ENCODE measurements at places on chromosomes 1 and 21.

DNA sequence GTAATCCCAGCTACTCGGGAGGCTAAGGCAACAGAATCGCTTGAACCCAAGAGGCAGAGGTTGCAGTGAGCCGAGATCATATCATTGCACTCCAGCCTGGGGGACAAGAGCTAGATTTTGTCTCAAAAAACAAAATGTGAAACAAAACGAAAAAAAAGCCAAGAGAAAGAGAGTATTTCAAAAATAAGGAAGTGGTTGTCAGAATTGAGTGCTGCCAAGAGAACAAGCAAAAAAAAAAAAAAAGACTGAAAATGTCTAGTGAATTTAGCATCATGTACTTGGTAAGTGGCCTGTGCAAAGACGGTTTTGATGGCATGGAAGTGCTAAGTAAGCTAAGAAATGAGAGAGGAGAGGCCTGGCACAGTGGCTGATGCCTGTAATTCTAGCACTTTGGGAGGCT lies 14.3 kb downstream of the KPNA6 start:
- no peak for DNase-seq

- no peak for DNase-seq
These were observed 20.7 kb upstream of the ZNF326 start for GRCh38 chr1:89974256-89974655.

- DNase-seq = no peak
These were observed 355.1 kb upstream of the RUNX1 start for GRCh38 chr21:35404247-35404646.

GRCh38 chr1:228833911-228834688 lies 98.8 kb downstream of the RHOU start:
- no peak for DNase-seq

Measured in hippocampal formation (tissue), 2 donors.